ENCODE measurements at places on chromosomes 2 and 18.
A peak's percentile ranks its signal among the peaks of the same experiment; 100 is the strongest.

DNA sequence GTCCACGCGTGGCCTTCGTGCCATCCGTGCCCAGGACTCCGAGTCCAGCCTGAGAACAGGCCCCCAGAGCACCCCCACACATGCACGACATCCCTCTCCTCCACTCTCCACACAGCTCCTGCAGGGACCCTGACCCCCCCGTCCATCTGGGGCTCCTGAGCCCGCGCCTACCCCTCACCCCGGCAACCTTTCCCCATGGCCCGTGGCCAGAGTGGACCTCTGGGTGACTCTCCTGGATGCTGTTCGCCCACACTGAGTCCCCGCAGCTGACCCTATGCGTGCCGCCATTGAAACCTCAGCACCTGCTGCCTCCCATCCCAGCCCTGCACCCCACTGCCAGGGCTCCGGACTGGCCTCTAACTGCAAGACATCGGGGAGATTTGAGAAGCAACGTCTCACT is 132.0 kb upstream of the PXDN start:
- DNase-seq = no peak

DNA sequence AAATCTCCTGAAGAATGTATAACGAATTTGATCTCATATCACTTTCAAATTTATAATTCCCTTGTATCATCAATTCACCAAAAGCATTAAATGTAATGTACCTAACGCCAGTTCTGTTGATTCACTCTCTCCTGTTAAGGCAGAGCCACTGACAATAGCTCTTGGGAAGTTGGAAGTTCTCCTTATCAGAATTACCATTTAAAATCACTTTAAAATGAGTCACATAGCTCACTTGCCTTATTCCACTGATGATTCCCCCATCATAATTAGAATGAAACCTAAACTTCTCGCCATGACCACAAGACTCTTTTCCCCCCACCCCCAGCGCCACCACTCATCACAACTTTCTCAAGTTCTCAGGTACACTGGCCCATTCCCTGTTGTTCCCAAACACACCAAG is 117.1 kb downstream of the PID1 start:
- DNase-seq = no peak

DNA sequence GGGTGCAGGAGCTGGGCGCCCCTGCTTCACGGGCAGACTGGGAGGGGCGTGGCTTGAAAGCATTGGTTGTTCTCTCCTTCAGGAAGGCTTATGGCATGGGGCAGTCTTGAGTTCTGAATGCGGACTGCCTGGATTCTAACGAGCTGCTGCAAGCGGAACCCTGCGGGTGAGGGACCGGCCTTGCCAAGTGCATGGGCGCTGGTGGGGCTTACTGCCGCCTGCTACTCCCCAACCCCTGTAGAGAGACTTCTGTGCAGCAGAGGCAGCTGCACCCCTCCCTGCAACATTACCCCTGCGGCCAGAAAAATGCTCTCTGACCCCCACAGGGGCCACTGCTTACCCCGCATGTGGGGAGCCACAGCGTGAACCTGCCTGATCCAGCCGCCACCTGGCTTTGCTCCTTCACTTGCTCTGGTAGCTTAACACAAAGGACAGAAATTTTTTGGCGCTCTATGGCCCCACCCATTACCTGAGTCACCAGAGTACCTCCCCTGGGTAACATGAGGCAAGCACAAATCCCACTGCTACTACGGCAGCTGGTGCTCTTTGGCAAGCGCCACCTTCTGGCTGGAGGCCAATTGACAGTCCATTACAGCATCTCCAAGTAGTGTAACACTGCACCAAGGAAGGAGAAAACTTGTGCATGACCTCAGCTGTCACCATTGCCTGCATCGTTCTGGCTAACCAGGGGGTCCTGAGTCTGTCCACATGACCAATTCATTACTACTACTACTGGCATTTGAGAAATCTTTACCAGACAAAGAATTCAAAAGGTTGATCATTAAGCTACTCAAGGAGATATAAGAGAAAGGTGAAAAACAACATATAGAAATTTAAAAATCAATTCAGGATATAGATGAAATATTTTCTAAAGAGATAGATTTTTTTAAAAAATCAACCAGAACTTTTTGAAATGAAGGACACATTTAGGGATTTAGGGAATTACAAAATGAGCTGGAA is 35.4 kb downstream of the MYL12B start:
- no peak for DNase-seq

- DNase-seq = peak; percentile 24
Measured at GRCh38 chr2:113711851-113712250, 44.6 kb downstream of the SLC35F5 start.

DNA sequence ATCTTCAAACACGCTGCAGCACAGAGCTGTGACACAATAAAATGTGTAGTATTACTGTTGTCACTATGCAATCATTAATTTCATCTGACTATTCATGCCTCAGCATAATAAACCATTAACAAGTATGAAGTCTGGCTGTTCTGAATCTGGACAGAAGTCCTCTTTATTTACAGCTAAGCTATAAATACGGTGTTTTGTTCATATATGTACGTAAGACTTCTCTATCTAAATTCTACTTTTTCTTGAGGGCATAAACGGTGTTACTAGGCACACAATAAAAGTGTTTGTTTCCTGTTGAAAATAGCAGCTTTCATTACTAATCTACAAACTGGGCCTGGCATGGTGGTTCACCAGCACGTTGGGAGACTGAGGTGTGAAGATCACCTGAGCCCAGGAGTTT is 443.8 kb downstream of the NCKAP5 start:
- no peak for DNase-seq

DNA sequence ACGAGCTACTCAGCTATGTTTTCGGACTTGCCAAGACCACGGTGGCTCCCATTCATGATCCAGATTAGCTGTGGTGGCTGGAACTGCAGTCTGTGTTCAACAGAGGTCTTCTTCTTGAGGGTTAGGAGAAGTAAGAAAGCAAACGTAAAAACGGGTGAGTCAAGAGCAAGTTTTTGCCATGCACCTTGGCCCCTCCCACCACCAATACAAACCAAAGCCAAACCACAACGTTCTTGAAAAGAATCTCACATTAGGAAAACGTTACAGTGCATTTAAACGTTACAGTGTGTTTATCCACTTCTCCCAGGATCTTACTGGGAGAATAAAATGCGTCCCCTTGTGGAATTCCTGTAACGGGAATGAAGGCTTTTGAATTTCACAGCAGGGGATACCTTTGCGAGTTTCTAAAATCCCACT is 725 bp downstream of the FBXO48 start:
- no peak for DNase-seq

- no peak for DNase-seq
Measured at GRCh38 chr2:14517731-14518130, 114.8 kb upstream of the LRATD1 start.

DNA sequence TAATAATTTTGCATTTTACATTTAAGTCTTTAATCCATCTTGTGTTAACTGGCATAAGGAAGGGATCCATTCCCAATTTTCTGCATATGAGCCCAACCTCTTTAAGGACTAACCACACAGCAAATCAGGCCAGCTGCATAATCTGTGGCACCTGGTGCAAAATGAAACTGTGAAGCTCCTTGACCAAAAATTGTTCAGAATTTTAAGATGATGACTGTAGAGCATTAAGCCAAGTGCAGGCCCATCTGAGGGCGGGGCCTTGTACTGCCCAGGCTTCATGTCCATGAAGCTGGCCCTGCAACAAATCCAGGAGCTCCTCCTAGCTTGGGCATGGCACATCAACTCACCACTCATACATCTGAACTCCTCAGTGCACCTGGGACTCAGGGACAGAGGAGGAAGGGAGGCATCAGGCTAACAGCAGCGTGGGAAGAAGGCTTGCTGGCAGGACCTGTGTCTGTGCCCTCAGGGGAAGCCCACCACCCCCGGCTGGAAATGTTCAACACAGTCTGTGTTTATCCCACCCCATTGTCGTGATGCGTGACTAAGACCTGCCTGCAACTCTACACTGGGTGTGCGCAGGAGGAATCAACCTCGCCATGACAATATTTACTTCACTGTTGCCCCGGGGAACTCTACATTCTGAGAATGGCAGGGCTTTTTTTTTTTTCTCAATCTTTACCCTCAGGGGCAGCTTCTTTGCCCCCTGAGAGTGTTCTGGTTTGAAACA is 128.9 kb upstream of the SIX2 start:
- no peak for DNase-seq

- no peak for DNase-seq
Measured at GRCh38 chr2:188978291-188979081, 4.3 kb downstream of the COL3A1 start.

- peak; percentile 32 for DNase-seq
Measured at GRCh38 chr18:52764316-52764715, 424.3 kb downstream of the DCC start.

- DNase-seq = peak; percentile 56
Measured at GRCh38 chr18:34729264-34729663, 19.2 kb downstream of the DTNA start.

DNA sequence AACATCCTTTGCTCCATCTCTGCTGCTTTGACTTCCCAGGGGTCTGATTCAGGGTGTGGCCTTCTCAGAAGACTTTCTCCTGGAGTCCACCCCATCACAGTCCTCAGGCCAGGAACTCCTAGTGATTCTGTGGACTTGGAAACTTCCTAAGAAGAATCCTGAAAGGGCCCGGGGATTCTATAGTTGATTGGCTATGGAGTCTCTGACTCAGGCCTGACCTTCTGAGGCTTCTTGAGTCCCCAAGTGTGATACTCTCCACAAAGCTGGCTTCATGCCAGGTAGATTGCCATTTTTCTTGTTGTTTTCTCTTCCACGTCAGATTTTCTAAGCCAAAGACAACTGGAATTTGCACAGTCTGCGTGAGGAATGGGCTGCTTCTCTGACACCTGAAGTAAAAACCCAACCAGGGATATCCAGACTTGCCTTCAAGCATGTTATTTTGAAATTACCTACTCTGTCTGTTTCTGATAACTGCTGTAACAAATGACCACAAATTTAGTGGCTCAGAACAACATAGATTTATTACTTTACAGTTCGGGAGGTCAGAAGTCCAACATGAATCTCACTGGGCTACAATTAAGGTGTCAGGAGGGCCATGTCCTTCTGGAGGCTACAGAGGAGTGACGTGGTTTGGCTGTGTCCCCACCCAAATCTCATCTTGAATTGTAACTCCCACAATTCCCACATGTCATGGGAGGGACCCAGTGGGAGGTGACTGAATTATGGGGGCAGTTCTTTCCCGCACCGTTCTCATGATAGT is 69.3 kb downstream of the ALPK2 start:
- DNase-seq = no peak

DNA sequence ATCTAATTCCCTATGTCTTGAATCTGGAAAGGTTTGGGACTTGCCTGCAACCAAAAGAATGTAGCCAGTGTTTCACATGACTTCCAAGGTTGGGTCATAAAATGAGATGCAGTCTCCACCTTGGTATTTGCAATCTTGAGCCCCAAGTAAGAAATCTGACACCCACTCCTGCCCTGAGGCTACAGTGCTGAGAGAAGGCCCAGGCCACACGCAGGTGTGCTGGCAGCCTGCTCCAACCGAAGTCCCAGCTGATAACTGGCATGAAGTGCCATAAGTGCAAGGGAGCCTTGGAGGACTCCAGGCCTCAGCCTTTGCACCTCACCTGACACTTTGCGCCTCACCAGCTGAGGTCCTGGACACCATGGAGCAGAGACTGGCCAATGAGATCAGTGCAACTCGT is 182.7 kb downstream of the ANAPC1 start:
- no peak for DNase-seq

DNA sequence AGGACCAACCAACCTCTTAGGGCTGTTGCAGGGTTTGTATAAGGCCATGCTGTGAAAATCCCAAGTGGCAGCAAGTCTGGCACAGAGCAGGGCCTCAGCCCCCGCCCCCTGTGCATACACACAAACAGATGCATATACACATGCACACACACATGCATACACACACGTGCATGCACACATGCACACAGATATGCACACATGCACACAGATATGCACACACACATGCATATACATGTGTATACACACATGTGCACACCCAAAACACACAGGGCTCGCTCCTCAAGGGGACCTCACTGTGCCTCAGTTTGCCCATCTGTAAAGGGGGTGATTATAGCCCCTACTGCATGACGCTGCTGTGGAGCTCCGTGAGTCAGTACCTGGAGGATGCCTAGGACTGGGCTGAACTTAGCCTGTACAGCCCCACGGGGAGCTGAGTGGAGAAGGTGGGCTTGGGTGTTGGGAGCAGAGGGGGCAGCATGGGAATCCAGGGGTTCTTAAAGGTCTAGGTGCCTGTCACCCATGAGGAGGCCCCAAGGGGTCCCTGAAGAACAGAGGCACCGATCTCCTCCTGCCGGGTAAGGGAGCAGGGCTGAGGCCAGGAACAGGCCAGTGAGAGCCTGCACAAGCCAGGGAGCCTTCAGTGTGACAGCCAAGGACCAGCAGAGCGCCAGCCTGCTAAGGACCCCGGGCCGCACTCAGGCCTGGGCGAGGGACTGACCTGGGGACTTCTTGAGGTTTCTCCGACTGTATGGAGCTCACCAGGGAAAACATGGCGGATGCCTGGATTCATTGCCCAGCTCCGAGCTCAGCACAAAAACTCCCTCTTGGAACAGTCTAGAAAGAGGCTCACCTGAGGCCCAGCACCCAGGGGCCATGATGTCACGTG is 24.0 kb upstream of the ALPI start:
- DNase-seq = no peak

GRCh38 chr2:219344751-219345430 is 12.3 kb upstream of the RESP18 start:
- DNase-seq = peak; percentile 67

DNA sequence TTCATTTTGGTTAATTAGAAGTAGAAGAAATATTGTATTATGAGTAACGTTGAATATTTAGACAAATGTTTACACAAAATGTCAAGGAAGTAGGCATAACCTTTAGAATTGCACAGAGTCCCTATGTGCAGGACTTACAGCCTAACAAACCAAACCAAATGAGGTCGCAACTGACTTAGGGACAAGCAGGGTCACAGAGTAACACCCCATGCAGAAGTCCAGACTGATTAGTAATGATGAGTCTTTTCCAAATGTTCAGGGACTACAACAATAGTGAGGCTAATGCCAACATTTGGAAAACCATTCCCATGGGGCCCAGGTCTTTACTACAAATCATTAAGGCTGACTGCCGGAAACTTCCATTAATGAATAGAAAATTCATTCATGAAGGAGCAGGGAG is 452.5 kb upstream of the CHAC2 start:
- no peak for DNase-seq

GRCh38 chr2:128473175-128474035 is 154.7 kb upstream of the HS6ST1 start:
- peak; percentile 43 for DNase-seq

DNA sequence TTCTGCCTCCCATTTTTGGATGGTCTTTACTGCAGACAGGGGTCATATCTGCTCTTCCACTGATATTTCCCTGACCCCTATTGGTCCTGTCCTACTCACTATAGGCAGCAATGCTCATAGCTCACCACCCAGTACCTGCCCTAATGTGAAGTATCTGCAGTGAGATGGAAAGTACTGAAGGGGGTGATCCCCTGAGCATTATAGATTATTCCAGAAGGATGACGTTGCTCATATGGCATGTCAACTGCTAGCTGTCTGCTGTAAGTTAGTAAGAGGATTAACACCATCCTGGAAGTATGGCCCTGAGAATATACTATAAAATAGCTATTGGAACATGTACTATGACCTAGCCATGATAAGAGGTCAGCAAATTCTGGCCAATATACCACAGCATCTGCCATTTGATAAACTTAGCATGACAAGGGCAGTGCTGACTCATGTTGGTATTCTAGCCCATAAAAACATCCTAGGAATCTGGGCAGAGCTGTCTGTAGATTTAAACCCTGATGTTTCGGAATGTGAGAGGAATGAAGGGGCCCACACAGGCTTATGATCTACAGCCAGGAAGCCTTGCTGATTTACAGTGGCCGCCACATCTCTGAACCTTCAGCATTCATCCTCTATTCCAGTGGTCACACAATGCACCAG is 451.4 kb downstream of the TNS1 start:
- no peak for DNase-seq
